ENCODE measurements at places on chromosomes 7 and 10. TPM values are rescaled to one million over a fixed set of nuclear protein-coding genes. Genes with fewer than 3 reads are reported as not detected.

GRCh38 chr7:14666304-14666703 is 236.2 kb downstream of the DGKB start:
- DNase-seq, result no peak

The CAMK2B gene
- 34.0 TPM for polyA plus RNA-seq

GRCh38 chr7:159023746-159024145 is 120.9 kb downstream of the VIPR2 start:
- peak; percentile 50 for DNase-seq

DNA sequence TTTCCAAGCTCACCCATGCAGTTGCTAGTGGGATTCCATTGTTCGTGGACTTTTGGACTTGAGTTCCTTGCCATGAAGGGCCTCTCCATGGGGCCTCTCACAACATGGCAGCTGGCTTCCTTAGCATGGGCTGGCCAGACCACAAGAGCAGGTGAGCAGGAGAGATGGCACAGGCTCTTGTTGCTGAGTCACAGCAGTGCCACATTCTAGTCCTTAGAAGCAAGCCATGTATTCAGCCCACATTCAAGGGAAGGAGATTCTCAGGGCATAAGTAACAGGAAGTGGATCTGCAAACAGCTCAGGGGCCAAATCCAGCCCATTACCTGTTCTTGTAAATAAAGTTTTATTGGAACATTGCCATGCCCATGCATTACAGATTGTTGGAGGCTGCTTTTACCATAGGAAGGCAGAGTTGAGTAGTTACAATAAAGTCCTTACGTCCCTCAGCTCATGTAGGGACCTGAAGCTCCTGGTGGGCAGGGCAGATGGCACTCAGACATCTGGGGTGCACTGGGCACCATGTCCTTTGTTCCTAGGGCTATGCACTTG is 481.5 kb upstream of the FOXK1 start:
- DNase-seq, result no peak

The SLC26A5 gene
- not detected for polyA plus RNA-seq

DNA sequence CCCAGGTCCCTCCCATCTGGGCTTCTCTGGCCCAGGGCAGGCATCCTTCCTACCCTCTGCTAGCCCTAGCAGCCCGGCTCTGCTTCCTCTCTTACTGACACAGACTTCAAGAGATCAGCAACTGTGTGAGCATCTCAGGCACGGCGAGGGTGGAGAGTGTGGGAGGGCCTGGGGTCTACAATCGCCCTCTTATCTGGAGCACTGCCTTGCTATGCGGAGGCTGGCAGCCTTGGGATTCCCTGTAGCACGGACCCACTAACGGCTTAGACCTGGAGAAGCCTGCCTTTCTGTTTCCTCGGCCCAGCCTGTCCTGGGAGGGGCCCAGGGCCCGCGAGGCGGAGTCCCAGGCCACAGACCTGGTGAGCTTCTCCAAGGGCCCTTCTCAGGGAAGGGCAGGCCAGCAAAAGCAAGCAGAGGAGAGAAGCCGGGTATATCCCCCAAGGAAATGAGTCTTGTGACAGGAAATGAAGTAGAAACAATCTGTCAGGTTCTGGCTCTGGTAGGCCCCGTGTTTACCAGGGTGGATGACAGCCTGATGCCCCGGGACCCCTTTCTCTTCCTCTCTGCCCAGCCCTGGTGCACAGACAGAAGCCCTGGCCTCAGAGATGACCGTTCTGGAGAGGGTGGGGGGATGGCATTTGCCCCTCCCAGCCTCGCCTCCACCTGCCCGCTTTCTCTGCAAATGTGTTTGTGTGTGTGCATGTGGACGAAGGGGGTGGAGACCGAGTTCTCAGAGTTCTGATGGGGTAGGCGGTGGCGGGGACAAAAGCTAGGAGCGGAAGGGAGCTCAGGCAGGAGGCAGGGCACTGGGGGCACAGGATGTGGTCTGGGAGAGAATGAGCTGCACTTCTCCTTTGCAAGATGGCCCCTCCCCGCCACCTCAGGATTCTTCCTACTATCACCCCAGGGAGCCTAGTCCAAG is 2.5 kb downstream of the LRCH4 start:
- DNase-seq, result peak; percentile 6

GRCh38 chr7:44264221-44264931 is 61.0 kb downstream of the CAMK2B start:
- no peak for DNase-seq

The NKX1-2 gene
- polyA plus RNA-seq, result not detected

The PAX4 gene
- 0.42 TPM for polyA plus RNA-seq

- no peak for DNase-seq
Measured at GRCh38 chr7:51620706-51621105, 304.1 kb upstream of the COBL start.

- no peak for DNase-seq
Measured at GRCh38 chr10:100817268-100817839, 72.0 kb downstream of the PAX2 start.

DNA sequence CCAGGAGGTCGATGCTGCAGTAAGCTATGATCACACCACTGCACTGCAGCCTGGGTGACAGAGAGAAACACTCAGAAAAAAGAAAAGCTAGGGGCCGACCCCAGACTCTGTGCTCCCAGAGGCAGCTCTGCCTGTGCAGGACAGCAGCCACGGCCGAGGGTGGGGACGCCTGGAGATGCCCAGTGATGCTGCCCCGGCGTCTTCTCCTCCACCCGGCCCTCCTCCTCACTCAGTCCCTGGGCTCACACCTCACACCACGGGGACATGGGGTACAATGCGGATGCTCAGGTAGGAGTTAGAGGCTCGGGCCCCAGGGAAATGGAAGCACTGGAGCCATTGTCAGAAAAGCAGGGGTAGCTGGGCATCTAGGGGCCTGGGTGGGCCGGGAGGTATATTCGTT is 46.3 kb upstream of the ELFN1 start:
- DNase-seq, result no peak

DNA sequence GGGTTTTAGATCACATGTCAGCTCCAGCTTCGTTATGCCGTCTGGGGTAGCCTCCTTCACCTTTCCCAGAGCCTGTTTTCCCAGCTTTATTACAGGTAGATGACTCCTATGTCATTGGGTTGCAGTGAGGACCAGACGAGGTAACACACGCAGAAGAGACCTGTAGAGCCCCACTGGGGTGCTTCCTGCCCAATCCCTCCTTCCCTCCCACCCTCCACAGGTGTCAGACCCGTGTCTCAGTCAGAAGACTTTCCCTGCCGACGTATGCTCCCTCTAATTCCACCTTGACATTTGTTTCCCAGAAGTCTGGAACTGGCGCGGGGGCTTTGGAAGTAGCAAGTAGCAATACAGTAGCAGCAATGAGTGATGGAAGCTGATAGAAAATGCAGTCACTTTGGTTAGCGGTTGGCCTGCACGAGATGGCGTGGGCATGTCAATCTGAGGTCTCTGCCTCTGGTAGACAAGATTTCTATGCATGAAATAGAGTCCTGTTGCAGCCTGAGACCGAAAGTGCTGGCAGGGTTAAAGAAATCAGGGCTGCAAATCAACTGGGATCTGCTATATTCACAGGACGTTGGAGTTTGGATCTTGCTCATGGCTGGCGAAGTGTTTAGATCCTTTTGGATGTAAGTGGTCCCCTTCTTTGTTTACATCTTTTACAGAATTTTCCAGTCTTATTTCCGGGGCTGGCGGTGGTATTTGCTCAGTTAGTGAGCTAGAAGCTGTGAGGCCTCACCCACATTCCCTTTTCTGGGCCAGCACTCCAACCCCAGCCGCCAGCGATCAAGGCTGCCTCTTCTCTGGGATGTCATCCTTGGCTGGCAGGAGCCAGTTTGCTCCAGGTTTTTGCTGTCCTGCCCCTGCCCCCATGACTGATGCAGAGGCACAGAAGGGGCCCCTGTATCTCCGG is 78.3 kb upstream of the KMT2C start:
- no peak for DNase-seq

The PRR15 gene
- 1.5 TPM for polyA plus RNA-seq

The UPK3B gene
- 3.2 TPM for polyA plus RNA-seq

The COL28A1 gene
- polyA plus RNA-seq, result 9.4 TPM

GRCh38 chr10:28293236-28294168 is 9.4 kb downstream of the MPP7 start:
- DNase-seq, result no peak

DNA sequence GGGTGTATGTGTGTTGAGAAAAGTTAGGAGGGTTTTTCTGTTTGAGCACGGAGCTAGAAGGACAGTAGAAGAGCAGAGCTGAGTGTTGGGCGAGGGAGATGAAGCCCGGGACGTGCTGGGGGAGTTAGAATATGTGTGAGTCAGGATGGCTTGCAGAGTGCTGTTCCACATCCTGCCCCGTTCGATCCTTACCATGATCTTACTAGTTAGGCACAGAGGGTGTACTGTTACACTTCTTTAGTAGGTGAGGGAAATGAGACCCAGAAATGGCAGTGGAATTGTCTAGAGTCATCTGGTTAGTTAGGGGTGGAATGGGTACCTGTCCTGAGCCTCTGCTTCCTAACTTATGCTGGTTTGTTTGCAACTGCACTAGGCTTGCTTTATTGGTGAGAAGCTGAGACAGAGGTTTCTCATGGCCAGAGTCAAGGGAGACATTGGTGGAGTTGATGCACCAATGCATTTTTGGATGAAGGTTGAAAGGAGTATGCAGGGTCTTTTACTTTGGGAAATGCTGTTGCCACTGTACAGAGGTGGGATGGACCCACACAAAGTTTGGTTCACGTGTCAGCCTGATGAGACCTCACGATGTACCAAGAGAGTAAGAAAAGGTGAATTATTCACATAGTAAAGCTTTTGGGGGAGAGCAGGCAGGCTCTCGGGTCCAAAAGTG is 42.4 kb downstream of the CCNY start:
- no peak for DNase-seq

DNA sequence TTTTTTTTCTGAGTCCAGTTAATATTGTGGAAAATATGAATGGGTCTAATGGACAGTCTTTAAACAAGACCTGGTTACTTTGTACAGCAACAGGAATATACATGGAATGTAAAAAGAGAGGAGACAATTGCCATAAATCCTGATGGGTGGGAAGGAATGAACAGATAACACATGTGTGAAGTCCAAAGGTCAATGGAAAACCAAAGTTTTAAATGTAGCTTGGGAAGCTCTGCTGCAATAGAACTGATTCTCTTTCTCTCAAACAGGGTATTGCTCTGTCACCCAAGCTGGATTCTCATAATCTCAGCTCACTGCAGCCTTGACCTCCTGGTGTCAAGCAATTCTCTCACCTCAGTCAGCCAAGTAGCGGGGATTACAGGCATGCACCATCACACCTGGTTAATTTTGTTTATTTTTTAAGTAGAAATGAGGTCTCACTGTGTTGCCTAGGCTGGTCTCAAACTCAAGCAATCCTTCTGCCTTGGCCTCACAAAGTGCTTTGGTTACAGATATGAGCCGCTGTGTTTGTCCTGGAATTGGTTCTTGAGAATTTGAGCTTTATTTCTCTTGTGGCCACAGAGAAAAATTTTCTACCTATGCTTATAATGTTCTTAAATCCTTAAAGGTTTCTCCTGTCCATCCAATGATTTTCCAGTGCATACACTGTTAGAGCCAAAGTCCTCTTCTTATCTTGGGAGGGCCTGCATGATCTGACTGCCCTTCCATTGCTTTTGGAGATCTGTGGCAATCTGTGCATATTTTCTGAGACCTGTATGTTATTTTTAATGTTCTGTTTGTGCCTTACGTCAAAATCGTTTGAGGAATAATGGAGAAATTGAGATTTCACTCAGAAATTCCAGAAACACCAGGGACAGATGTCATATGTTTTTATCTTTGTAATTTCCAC is 30.7 kb upstream of the ZNF92 start:
- DNase-seq, result no peak

The EXOC6 gene
- 5.0 TPM for polyA plus RNA-seq

GRCh38 chr10:14050598-14050997 is 280.1 kb downstream of the FRMD4A start:
- DNase-seq, result no peak

DNA sequence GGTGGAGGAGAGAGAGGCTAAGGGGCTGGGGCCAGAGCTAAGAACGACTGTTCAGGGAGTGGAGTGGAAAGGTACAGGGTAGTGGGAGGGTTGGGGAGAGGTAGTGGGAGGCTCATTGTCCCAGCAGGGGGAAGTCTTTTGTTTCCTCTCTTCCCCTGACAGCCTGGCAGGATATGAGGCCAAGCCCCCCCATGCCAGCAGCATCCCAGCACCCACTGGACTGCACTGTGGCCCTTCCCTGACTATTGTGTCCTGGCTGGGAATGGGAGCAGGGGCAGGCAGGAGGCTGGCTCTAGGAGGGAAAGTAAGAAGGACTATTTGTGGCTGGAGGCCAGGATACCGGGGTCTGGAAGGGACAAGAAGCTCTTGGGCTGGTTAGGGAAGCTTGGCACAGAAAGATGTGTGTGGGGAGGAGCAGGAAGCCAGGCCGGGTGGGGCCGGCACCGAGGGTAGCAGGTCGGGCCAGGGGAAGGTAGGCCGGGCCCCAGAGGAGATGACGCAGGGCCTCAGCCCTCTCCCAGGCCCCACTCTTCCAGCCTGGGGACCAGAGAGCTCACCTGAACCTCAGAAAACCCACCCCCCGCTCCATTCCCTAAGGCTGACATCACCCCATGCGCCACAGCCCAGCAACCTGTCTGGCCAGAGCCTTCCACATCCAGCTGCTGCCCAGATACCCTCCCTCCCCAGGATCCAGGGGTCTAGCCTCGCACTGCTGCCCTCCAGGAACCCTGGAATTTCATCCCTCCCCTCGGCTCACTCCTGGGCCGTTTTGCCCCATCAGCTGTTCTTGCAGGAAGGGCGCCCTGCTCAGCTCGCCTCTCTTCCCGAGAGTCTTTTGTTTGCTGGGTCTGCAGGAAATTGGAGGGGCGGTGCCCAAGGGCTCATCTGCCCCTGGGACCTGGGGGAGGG is 8.8 kb upstream of the EPHB4 start:
- DNase-seq, result peak; percentile 39

DNA sequence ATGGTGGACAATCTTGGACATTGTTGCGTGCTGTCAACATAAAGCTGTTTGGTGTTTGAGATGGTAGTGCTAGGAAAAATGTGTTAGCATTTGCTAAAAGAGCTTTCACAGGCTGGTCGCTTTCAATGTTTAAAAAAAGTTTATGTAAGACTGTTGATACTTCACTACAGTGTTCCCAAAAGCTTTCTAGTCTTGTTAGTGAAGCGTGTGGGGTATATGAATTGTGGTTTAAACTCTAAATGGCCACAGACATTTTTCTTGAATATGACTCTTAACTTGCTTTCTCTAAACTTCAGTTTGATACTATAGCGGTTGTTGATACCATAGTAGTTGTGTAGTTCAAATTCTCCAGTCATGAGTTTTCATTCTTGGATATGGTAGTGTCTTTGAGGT is 44.9 kb downstream of the MCU start:
- DNase-seq, result no peak

The RPEL1 gene
- not detected for polyA plus RNA-seq

- no peak for DNase-seq
Measured at GRCh38 chr7:492714-493065, 27.0 kb downstream of the PDGFA start.

The GBX1 gene
- not detected for polyA plus RNA-seq

The TACC2 gene
- 27.0 TPM for polyA plus RNA-seq

GRCh38 chr10:90800232-90800796 is 57.5 kb downstream of the HTR7 start:
- DNase-seq, result no peak

DNA sequence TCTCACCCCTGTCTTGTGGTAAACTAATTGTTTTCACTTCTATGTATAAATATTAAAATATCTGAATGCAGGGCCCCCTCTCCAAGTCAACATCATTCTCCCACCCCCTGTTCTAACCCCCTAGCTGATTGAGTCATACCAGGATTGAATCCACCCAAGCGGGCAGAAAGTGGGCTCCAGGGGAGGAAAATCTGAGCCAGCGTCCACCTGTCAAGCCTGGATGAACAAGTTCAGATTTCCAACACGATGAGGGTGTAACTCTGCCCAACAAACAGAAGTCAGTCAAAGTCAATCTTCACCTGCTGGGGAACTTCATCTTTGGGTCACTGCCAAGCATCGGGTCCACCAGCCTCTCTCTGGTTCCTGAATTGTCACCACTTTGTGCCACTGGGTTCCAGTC is 162.9 kb upstream of the CELF2 start:
- no peak for DNase-seq

Measured in pancreas (tissue), 10 donors.